ENCODE measurements at places on chromosomes 7 and 10. TPM values are rescaled to one million over a fixed set of nuclear protein-coding genes. Genes with fewer than 3 reads are reported as not detected.

DNA sequence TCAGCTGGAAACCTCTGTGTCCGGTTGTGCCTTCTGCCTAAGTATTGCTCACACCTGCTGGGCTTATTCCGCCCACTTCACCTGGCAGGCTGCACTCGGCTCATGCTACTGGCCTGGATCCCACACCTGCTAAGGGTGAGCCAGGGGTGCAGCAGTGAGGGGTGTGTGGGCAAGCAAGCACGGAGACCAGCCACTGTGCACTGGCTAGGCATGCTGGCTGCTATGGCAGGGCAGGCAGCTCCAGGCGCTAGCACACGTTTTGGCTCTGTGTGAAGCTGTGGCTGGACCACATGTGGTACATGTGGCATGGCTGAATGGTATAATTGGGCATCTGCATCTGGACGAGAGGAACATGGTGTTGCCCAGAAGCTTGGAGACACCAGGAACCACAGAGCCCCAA is 940.7 kb downstream of the NRG3 start:
- DNase-seq, result no peak

Gene NKX6-2
- not detected for total RNA-seq

GRCh38 chr10:109886037-109886780 is 37.1 kb downstream of the XPNPEP1 start:
- no peak for DNase-seq

Gene TAS2R39
- not detected for total RNA-seq

Gene UPK3B
- 0.49 TPM for total RNA-seq

Gene NPSR1
- total RNA-seq, result not detected

GRCh38 chr7:123905714-123906113 is 19.3 kb upstream of the SPAM1 start:
- DNase-seq, result no peak

DNA sequence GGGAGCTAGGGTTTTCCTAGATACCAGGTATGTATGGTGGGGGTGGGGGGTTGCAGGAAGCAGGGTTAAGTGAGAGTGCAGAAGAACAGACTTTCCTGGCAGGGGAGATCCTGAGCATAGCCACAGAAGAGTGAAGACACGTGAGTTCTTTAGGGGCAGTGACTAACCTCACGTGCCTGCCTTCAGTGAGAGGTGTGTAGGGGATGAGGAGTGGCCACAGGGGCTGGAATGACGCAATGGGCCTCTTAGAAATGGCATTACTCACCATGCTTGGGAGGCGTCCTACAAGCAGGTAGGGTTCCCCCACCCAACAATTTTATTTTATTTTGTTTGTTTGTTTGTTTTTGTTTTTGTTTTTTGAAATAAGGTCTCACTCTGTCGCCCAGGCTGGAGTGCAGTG is 698.6 kb upstream of the NRP1 start:
- no peak for DNase-seq

- DNase-seq, result no peak
These were observed 50.0 kb upstream of the ITGB8 start for GRCh38 chr7:20280475-20281351.

DNA sequence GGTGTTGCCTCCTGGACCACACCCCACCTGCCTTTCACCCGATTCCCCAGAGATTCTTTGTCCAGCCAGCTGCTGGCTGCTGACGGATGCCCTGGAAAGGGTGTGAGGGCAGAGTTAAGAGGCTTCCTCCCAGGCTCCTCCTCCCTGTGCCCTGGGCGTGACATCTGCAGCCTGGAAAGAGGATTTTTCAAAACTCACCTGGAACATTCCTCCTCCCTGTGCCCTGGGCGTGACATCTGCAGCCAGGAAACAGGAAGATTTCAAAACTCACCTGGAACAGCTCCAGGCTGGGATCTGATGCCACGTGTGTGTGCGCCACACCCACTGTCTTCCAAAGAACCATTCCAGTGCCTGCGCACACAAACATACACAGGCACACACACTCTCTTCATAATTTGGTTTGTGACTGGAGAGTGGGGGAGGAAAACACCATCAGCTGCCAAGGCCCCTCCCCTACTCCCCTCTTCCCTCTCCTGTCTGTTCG is 5.2 kb downstream of the MARVELD1 start:
- no peak for DNase-seq

Gene SPDYE16
- 0.22 TPM for total RNA-seq

DNA sequence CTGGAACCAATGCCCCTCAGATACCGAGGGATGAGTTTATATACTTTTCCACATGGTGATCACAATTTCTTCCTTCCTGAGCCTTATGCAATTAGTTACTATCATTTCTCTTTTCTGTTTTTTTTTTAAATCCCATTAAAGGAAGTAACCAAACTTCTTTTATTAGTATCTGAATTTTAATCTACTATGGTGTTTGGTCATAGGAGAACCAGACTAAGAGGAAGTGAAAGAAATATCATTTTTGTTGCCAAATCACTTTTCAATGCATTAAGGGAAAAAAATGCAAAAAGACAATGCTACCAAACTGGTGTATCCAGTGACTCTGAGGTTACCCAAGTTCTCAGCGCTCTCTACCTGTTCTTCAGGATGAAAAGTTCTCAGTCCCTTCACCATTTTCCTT is 167.7 kb downstream of the NXPH1 start:
- DNase-seq, result no peak

DNA sequence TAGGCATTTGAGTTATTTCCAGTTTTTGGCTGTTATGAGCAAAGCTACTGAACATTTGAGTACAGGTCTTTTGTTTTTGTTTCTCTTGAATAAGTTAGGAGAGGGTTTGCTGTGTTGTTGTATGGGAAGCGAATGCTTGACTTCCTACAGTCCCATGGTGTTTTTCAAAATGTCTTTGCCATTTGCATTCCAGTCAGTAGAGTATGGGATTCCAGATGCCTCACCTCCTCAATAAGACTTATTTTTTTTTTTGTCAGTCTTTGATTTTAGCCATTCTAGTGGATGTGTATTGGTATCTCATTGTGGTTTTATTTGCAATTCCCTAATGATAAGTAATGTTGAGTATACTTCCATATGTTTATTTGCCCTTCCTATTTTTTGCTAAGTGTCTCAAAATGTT is 19.4 kb downstream of the CDK13 start:
- no peak for DNase-seq

DNA sequence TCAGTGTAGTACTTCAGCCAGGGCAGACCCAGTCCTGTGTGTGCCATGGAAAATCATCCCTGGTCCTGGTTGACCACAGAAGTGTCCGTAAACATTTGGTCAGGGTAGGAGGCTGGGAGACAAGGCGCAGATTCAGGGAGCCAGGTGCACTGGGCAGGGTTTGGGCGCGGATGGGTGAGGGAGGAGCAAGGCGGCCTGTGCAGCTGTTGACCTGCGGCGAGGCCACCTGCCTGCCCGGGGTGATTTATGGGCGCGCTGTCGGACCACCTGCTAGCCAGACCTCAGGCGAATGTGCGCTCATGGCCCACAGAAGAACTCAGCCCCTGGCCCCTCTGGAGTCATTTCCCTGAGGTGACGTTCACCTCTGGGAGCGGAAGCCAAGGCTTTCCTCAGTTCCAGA is 6.6 kb downstream of the SFRP5 start:
- no peak for DNase-seq

Gene SORCS3
- 0.03 TPM for total RNA-seq

- no peak for DNase-seq
These were observed 6.9 kb upstream of the ATP6V0E2 start for GRCh38 chr7:149866779-149867447.

DNA sequence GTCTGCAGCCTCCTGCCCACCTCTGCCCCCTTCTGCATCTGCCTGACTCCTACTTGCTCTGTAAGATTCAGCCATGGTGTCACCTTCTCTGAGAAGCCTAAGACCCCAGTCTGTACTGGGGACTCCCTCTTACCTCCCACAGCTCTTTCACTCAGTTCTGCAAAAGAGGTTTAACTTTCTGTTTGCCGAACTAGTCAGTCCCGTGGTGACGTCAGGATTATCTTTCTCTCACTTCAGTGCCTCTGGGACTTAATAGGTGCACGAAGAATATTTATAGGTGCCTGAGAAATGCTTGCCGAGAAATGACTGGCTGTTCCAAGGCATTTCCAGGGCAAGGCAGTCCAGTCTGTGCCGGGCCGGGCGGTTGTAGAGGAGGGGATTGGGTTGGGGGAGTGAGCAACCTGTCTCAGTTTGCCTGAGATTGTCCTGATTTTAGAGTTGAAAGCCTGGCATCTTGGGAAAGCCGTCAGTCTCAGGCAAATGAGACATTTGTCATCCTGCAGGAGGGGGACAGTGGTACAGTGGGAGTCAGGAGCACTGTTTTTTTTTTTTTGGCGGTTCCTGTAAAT is 227.5 kb upstream of the NPVF start:
- DNase-seq, result no peak

Gene STARD3NL
- total RNA-seq, result 24.8 TPM

Gene ORC5
- 8.5 TPM for total RNA-seq

DNA sequence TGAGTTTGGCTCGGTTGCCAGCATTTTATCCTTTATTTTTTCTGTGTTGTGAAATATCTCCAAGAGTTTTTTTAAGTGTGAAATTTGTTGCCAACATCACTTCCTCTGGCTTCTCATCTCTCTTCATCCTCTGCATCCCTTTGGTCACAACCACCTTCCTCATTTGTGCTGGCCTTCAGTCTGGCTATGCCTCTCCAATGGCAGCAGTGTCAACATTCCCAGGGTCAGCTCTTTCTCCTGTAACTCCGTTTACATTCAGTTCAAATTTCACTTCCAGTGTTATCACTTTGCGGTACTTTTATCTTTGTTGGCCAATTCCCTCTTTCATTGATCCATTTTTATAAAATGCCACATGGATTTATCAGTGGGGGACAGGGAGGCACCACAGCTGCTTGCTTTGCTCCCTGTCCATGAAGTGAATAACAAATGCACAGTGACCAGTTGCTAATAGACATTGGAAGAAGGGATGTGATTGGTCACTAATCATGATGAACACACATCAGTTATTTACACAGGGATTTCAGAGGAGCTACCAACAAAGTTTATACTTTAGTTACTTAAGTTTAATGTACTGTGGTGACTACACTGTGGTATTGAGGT is 311.4 kb upstream of the LRGUK start:
- DNase-seq, result no peak

Gene AGR3
- not detected for total RNA-seq

Gene CXCL12
- total RNA-seq, result 130 TPM

GRCh38 chr10:76282061-76283025 is 850.9 kb downstream of the LRMDA start:
- DNase-seq, result no peak

Gene SPAM1
- total RNA-seq, result not detected

DNA sequence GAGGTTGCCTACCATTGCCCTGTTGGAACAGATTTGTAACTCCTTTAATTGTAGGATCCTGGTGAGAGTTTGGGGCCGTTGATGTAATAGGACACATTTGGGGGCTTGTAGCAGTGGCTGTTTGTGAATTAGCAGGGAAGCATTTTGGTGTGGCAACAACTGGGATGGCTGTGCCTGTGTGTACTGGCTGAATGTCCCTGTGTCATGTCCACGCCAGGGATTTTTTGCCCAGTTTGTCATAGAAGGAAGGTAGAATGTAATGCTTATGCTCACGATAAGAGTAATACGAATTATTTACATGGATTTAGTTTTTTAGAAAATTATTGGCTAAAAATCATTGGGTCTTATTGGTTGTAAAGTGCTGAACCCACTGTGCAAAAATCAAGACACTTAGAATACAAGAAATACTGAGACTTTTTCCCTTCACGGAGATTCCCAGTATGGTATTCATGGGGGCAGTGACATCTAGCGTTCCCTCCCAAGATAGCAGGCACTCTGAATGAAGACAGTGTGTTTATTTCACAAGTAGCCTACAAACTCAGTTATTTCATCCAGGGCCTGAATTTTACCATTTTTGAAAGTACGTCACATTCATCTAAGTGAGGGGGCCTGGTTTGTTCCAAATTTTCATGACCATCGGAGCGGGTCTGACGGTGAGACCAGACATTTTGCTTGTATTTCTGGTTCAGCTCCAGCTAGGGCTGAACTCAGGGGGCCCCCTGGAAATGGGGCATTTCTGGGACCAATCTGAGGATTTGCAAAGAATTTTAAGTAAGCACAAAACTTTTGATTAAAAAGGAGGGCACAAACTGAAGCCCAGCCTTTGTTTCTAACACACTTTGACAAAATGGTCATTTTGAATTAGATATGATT is 74.7 kb downstream of the CACNB2 start:
- DNase-seq, result peak; percentile 21

DNA sequence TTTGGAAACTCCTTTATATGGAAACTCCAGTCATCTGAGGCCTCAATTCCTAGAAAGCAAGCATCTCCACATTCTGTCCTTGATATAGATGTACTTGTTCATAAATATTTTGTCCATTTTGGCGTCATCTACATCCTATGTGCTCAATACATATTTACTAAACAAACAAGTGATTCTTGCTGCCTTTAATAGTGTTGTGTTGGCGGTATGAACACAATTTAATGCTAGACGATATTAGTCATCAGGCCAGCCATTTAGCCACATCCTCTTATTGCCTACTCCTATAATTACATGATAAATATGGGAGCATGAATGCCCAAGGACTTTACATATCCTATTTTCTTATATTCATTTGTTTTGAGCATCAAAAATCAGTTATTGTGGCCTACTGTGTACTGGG is 18.5 kb upstream of the IFRD1 start:
- DNase-seq, result no peak

Gene SLC18A2
- 0.05 TPM for total RNA-seq

DNA sequence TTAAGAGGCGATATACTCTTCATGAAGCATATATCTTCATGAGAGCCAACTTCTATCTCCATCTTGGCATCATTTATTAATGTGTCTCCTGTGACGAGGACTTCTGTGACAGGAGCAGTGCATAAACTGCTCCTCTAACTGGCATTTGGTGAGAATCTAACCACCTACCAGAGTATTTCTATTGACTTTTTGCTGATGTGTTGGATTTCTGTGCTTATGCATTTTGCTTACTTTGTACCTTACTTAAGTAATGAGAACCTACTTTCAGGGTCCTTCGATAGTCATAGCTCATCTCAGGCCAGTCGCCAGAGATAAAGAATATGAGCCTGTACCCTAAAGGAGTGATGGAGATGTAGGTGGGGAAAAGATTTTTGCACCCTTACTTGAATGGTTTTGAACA is 265.7 kb downstream of the SUGCT start:
- no peak for DNase-seq

Gene IFIT1B
- total RNA-seq, result not detected

Measured in left ventricle myocardium inferior (tissue), 1 donor.